ENCODE measurements at places on chromosomes 3 and 15. TPM values are rescaled to one million over a fixed set of nuclear protein-coding genes. Genes with fewer than 3 reads are reported as not detected.

FBXL22 gene
- 0.34 TPM for total RNA-seq

TNFAIP8L3 gene
- 1.1 TPM for total RNA-seq

REC114 gene
- not detected for total RNA-seq

CSTA gene
- 0.55 TPM for total RNA-seq

GABRR3 gene
- not detected for total RNA-seq

MYLK gene
- 53.6 TPM for total RNA-seq

CXCR6 gene
- not detected for total RNA-seq

AGBL1 gene
- total RNA-seq, result not detected

PAK6 gene
- total RNA-seq, result 1.1 TPM

A4GNT gene
- total RNA-seq, result not detected

DNA sequence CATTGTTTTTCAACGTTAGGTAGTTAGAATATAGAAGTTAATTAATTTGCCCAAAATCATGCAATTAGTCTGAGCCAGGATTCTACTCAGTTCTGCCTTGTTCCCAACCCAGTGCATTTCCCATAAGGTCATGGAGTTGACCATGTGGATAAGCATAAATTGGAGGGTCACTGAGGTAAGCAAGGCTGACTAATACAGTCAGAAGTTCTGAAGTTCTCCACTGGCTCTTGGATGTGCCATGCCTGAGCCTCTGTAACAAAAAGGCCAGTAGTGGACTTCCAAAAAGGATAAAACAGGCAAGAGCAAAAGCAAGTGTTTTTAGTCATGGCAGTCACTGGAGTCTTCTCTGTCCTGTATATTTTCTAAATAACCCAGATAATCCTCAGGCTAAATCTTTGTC lies 124.4 kb upstream of the PHLDB2 start:
- no peak for DNase-seq

DNA sequence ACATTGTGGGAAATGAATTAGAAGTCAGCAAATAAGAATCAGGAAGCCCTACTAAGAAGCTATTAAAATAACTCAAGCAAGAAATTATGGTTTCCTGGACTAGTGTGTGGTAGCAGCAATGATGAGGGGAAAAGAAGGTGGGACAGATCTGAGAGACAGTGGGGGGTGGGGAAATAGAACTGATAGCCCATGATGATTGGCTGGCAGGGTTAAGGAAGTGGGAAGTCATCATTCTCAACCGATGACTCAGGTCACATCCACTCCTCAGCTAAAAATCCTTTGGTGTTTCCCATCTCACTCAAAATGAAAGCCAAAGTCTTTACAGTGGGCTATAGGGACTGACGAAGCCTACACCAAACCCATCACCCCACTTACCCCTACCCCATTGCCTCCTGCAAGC lies 153.9 kb upstream of the ARHGEF26 start:
- no peak for DNase-seq

GRCh38 chr15:62545467-62546227 lies 380.6 kb upstream of the C2CD4B start:
- peak; percentile 66 for DNase-seq

DNA sequence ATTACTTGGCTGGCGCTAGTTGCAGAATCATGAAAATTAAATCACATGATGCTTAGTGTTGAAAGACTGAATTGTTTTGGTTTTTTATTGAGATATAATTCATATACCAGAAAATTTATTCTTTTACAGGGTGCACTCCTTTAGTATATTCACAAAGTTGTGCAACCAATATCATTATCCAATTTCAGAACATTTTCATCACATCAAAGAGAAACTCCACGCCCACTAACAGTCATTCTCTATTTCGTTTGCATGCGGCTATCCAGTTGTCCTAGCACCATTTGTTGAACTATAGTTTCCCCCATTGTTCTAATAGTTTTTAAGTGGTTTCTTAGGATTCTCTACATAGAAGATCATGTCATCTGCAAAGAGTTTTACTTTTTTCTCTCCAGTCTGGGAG lies 3.7 kb downstream of the EHD4 start:
- no peak for DNase-seq

DNA sequence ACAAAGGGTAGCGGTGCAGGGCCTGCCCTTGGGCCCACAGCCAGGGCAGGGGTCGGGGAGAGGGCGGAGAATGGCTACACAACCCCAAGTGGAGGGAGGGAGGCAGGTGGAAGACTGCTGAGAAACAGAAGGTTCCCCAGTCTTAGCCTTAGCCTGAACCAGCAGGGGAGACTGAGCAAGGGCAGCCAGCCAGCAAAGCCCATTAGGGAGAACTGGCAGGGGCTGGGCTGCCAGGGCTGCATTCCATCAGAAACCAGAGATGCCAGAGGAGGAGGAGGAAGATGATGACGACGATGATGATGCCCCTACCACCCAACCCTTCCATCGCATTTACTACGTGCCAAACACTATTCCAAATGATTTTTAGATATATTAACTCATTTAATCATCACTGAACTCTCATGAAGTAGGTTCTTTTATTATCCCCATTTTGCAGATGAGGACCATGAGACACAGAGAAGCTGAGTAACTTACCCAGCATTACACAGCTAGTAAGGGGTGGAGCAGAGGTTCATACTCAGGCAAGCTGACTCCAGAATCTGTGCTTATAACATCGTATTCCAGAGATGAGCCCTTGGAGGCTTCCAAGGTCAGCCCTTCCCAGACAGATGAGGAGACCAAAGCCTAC lies 8.7 kb downstream of the SEMA7A start:
- no peak for DNase-seq

- no peak for DNase-seq
Observed at GRCh38 chr15:68770216-68770615, 50.5 kb downstream of the ANP32A start.

DNA sequence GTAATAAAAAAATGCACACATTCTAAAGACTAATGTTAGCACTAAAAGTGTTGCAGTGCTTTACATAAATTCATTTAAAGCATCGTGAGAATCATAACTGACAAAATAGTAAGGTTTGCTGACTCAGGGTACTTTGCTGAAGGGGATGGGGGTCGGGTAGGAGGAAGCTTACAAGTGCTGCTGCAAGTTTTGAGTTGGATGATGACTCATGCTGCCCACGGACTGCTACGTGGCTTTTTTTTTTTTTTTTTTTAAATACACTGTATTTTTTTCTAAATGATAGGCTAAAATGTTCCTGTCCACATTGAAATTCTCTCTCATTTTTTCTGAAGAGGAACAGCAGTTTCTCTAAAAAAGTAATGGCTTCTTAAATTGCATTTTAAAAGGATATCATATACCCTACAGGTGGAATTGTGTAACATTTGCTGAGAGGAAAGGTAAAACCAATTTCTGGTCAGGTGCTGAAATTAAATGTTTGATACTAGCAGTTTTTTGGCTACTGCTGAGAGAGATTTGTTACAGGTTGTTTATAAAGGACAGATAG lies 2.2 kb downstream of the MAPK6 start:
- peak; percentile 92 for DNase-seq

DNA sequence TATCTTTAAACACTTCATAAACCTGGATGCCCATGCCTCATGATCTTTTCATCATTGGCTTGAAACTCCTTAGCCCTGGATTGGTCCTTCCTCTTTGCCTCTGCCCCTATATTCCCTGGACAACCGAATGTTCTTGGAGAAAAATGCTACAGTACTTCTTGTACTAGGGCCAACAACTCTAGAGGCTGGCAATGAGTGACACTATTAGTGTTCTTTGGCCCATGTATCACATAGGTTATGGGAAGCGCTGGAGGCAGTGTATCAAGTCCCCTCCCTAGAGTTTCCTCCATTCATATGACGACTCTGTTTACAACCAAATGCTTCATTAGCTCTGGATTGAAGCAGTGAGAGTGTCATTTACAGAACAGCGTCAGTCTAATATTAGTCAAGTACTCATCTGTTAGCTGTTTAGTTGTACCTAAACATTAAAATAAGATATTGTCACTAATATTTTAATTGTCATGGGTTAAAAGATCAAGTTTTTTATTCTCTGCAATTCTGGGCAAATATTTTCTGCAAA lies 66.4 kb upstream of the MYO5C start:
- DNase-seq, result no peak

DNA sequence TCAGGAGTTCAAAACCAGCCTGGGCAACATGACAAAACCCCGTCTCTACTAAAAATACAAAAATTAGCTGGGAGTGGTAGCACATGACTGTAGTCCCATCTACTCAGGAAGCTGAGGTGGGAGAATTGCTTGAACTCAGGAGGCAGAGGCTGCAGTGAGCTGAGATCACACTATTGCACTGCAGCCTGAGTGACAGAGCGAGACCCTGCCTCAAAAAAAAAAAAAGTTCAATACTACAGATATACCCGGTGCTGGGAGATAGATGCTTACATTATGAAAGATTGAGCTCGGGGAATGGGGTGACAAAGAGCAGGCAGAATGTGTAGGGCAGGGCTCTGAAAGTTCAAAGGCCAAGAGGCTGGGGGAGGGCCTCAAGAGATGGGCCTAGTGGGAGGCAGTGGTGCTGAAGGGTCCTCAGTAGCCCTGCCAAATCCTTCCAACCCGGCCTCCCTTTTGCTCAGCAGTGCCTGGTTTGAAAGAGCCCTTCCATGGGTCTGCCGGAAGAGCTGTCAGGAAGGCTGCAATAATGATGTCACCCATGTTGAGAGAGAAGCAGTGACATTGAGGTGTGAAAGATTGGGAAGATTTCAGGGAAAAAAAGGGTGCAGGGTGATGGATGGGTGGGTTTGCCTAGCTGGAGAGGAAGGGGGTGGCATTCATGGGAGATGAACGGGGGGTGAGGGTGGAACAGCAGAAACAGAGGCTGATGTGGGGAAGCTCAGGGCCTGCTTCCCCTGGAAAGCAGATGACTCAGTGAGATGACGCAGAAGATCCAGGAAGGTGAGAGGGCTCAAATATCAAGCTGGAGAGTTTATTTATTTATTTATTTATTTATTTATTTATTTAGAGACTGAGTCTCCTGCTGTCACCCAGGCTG lies 20.0 kb upstream of the IREB2 start:
- DNase-seq, result peak; percentile 18

GRCh38 chr15:68512598-68512997 lies 66.2 kb upstream of the CORO2B start:
- no peak for DNase-seq

DNA sequence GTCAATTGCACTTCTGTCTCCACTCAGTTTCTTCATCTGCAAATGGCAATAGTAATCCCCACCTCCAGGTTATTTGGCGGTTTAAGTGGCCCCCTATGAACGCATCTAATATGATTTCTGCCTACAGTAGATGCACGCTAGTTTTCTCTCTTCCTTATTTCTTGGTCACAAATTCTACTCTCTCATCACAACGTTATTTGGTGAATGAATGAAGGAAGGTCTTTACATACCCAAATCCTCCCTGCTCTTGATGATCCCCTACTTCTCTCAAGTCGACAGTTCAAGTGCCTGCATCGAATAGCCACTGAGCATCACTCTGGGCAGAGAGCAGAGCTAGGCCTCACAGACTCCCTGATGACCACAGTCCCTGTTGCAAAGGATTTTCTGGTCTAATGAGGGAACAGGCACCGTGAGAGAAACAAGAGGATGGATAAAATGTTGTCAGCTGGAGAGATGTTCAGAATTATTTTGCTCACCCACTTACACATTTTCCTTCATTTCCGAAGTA lies 181.2 kb upstream of the SMAD3 start:
- DNase-seq, result no peak

DNA sequence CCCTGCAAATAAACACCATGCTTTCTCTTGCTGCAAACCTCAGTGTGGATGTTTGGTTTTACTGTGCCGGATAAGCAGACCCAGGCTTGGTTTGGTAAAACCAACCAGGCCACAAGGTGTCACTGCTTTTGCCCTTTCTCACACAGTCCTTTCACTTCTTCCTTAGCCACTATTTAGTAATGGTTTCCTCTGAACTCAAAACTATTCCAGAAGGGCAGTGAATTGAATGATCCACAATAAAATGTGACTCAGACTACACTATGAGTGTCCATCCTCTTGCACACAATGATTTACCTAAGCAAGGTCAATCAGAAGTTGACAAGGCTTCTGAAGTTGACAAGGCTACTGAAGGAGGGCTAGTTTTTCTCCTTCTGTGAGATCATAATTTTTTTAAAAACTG lies 552.4 kb upstream of the CCDC54 start:
- DNase-seq, result peak; percentile 80

GRCh38 chr3:157100608-157101396 lies 59.1 kb downstream of the CCNL1 start:
- DNase-seq, result no peak

GRCh38 chr3:29267226-29267625 lies 13.6 kb upstream of the RBMS3 start:
- no peak for DNase-seq
